Uterus (tissue), 4 donors: ENCODE measurements at places on chromosomes 3 and 15. TPM values are rescaled to one million over a fixed set of nuclear protein-coding genes. Genes with fewer than 3 reads are reported as not detected.
A peak's percentile ranks its signal among the peaks of the same experiment; 100 is the strongest.

DNA sequence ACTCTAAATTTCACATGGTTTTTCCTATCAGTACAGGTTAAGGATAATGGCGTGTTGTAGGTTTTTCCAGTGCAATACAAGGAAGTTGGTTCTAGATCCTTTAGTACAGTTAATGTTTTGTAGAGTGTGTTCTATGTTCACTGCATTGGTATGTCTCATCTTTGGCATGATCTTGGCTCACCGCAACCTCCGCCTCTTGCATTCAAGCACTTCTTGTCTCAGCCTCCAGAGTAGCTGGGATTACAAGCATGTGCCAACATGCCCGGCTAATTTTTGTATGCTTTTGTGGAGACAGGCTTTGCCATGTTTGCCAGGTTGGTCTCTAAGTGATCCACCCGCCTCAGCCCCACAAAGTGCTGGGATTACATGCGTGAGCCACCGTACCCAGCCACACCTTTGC lies 30.4 kb downstream of the SNRPN start:
- no peak overlapping the region for H3K4me3 ChIP-seq
- H3K27ac ChIP-seq = no peak overlapping the region
- no peak for DNase-seq

AGBL1 gene
- total RNA-seq = not detected

VPS8 gene
- total RNA-seq = 76.5 TPM

DNA sequence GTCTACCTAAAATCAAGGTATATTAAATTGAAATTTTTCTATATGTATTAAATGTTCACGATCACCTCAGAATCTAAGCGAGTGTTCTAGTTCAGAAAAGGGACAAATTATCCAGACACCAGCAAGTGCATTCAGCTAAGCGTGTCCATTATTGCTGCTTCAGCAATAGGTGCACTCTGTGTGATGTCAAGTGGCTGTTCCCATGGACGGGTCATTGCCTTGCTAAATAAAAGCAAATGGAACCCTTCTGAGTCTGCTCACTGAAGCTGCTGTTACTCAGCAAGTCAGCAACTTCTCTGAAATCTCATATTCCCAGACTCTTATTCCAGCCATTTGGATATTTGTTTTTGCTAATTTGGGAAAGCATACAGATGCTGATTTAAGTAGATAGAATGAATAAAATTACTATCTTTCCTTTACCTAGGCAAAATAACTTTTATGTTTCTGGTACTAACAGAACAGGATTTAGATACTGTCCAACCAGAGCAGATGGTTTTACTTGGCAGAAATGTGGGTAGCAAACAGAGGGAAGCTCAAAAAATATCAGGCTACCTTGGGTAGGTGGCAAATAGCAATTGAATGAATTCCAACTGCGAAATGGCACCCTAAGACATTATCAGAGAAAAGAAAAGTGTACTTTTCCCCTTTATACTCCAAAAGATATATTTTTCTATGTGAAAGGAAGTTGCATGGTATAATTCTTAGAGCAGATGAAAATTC lies 407.0 kb downstream of the GAP43 start:
- DNase-seq = no peak
- H3K4me1 ChIP-seq = no peaks in the 10 kb centered on the region
- no peak overlapping the region for H3K27ac ChIP-seq
- H3K4me3 ChIP-seq = no peak overlapping the region
- no peaks in the 10 kb centered on the region for H3K36me3 ChIP-seq

DNA sequence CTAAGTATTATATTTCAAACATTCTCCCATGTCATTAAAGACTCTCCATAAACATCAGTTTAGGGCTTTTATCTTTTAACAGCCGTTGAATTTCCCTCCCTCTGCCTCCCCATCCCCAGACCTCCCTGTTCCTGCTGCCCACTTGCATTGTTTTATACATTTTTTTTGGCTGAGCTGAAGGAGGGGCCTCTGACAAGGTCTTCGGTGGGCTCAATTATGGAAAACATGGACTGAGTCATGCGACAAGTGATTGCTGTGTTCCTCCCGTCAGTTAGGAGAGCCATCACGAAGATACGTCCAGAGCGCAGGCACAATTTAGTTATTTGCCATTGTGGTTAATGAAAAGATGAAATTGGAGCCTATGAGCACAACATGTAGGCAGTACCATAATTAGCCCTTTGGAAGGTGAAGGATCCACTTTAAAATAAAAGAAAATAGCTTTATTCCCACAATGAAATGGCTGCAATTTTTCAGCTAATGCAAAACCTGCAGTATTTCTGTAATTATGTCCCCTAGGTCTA lies 12.0 kb upstream of the NMNAT3 start:
- no peaks in the 10 kb centered on the region for H3K4me1 ChIP-seq
- no peaks in the 10 kb centered on the region for H3K36me3 ChIP-seq
- no peaks in the 10 kb centered on the region for H3K27me3 ChIP-seq
- no peak overlapping the region for H3K27ac ChIP-seq
- DNase-seq = no peak
- no peak overlapping the region for H3K4me3 ChIP-seq

C2CD4A gene
- total RNA-seq = not detected

OR5K2 gene
- not detected for total RNA-seq

GPR149 gene
- total RNA-seq = not detected

CPLX3 gene
- total RNA-seq = not detected

DNA sequence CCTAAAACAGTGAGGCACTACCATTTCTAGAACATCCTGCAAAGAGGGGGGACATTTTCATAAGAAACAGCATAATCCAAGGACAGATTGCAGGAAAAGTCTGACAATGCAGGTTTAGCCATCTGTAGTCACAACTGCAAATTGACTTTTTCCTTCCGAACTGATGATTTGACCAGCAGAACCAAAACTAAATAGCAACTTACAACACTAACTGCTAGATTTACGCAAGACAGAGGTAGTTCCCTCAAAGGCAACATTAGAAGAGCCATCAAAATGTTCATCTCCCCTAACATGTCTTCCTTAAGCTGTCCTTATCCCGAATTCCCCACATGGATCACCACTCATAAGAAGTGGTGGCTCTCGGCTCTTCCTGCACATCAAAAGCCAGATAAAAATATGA lies 129.6 kb downstream of the GADL1 start:
- H3K27me3 ChIP-seq = no peaks in the 10 kb centered on the region
- H3K4me3 ChIP-seq = no peak overlapping the region
- no peaks in the 10 kb centered on the region for H3K4me1 ChIP-seq
- DNase-seq = no peak
- no peaks in the 10 kb centered on the region for H3K36me3 ChIP-seq

DNA sequence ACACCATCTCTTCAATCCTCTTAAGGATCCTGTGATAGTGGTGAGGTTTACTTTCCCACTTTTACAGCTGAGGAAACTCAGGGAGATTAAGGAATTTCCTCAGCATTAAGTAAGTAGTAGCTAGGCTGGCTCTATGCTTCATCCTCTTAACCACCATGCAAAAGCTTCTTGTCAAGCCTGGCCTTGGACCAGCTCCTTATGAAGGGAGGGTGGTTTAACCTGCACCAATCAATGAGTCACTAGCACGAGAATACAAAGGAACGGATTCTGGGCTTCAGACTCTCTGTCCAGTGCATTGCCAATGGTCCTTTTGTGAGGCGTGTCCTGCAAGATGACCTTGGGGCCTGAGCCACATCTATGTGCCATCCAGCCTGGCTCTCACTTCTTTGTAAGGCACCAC lies 202.0 kb upstream of the CFAP20DC start:
- no peaks in the 10 kb centered on the region for H3K4me1 ChIP-seq
- no peak for DNase-seq
- no peak overlapping the region for H3K4me3 ChIP-seq
- no peak overlapping the region for H3K27ac ChIP-seq
- H3K36me3 ChIP-seq = no peaks in the 10 kb centered on the region
- no peaks in the 10 kb centered on the region for H3K27me3 ChIP-seq

DNA sequence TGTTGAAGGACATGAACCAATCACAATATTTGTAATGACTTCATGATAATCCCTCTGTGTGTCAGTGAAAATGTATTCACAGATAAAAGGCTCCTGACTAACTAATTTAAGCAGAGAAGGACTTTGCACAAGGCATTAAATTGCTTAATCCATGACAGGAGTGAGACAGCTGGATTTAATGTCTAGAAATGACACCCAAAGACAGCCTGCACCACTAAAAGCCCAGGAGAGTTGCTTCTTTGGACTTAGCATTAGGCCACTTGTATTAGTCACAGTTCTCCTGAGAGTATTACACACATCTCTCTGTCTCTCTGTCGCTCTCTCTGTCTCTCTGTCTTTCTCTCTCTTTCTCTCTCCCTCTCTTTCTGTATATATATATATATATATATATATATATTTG lies 180.4 kb downstream of the GOLGA8K start:
- H3K27ac ChIP-seq = no peak overlapping the region
- H3K4me3 ChIP-seq = no peak overlapping the region
- DNase-seq = no peak
- no peaks in the 10 kb centered on the region for H3K36me3 ChIP-seq
- no peaks in the 10 kb centered on the region for H3K27me3 ChIP-seq

GRCh38 chr15:70214941-70215635 lies 117.4 kb upstream of the TLE3 start:
- no peaks in the 10 kb centered on the region for H3K27me3 ChIP-seq
- no peaks in the 10 kb centered on the region for H3K36me3 ChIP-seq
- H3K27ac ChIP-seq = no peak overlapping the region

GRCh38 chr15:78715434-78715833 lies 74.4 kb upstream of the CHRNB4 start:
- DNase-seq = no peak
- H3K36me3 ChIP-seq = no peaks in the 10 kb centered on the region
- H3K27ac ChIP-seq = no peak overlapping the region
- no peaks in the 10 kb centered on the region for H3K27me3 ChIP-seq

GRCh38 chr3:125238759-125239158 lies 26.2 kb upstream of the SLC12A8 start:
- no peaks in the 10 kb centered on the region for H3K27me3 ChIP-seq
- no peak overlapping the region for H3K27ac ChIP-seq
- H3K4me3 ChIP-seq = no peak overlapping the region
- H3K4me1 ChIP-seq = no peaks in the 10 kb centered on the region
- H3K36me3 ChIP-seq = no peaks in the 10 kb centered on the region

DNA sequence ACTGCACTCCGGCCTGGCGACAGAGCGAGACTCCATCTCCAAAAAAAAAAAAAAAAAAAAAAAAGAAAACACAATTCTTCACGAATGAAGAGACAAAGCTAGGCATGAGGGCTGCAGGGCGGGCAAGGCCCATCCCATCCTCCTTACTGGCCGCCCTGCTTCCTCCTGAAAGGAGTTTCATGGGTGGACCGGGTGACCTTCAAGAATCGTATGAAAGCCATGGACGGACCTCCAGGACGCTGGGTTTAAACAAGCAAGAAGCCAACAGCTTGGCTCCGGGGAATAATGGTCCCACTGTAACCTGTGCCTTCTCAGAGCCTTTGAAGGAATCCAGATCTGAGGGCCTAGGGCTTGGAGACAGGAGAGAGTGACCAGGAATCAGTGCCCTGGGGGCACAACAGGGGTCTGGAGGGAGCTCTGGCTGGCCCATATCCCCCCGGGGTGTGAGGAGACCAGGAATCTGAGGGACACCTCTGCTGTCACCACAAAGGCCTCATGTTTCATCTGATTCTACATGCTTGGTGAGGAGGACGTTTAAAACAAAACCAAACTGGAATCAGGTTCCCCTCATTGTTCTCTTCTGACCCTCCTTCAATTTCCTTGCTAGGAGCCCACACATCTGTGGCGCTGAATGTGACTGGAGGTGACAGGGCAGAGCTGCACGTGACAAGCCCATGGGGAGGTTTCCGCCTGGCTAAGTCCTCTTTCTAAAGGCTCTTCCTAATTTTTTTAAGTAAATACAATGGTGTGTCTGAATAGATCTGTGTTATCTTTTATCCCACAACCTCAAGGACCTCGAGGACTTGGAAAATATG lies 46.1 kb downstream of the WHAMM start:
- no peaks in the 10 kb centered on the region for H3K27me3 ChIP-seq
- H3K4me3 ChIP-seq = no peak overlapping the region
- no peak for DNase-seq
- no peaks in the 10 kb centered on the region for H3K36me3 ChIP-seq

MAN2C1 gene
- 154 TPM for total RNA-seq

GRCh38 chr3:42052484-42053351 lies 38.4 kb upstream of the TRAK1 start:
- no peak for DNase-seq
- H3K27ac ChIP-seq = peak overlapping the region; percentile 75
- no peaks in the 10 kb centered on the region for H3K27me3 ChIP-seq
- H3K36me3 ChIP-seq = no peaks in the 10 kb centered on the region
- H3K4me3 ChIP-seq = no peak overlapping the region

DNA sequence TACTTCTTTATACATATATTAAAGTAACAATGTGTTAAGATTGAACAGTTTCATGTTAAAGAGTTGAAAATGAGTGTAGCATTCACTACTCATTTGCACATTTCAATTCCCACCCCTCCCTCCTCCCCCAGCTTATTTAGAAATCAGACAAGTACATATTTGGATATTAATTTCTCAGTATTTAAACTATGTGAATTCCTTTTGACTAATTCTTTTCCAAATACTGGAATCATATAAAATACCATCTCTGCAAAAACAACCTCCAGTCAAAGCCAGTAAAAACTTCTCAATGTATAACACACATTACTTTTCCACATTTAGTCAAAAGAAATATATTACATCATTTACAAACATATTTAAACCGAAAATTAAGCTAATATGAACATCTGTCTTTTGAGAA lies 25.5 kb upstream of the SHC4 start:
- H3K4me3 ChIP-seq = no peak overlapping the region
- H3K27ac ChIP-seq = no peak overlapping the region
- H3K36me3 ChIP-seq = no peaks in the 10 kb centered on the region
- H3K27me3 ChIP-seq = no peaks in the 10 kb centered on the region

IL17RE gene
- total RNA-seq = 1.5 TPM

GRCh38 chr3:73179601-73180000 lies 118.1 kb downstream of the EBLN2 start:
- DNase-seq = no peak
- no peaks in the 10 kb centered on the region for H3K27me3 ChIP-seq
- no peaks in the 10 kb centered on the region for H3K36me3 ChIP-seq
- H3K4me3 ChIP-seq = no peak overlapping the region
- no peaks in the 10 kb centered on the region for H3K4me1 ChIP-seq

- DNase-seq = no peak
- no peak overlapping the region for H3K4me3 ChIP-seq
- no peaks in the 10 kb centered on the region for H3K36me3 ChIP-seq
- H3K27ac ChIP-seq = no peak overlapping the region
- H3K4me1 ChIP-seq = no peaks in the 10 kb centered on the region
- H3K27me3 ChIP-seq = no peaks in the 10 kb centered on the region
Observed at GRCh38 chr15:77692614-77693013, 59.9 kb upstream of the LINGO1 start.

DNA sequence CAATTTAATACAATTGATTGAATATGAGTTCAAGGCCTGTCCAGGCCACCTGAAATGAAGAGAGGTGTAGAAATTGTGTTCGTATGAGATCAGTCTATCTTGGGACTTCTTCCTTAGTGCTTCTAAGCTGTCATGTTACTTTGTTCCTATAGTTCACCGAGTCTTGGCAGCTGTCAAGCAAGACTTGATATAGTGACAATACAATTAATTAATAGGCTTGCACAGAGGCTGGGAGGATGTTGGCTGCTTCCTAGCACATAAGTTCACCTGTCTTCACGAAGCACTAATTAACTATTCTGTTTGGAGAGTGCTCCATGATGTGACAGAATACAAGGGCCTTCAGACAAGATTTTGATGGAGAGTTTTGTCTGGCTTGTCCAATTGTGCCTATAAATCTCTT lies 103.7 kb upstream of the CD96 start:
- H3K4me1 ChIP-seq = no peaks in the 10 kb centered on the region
- DNase-seq = no peak
- H3K27ac ChIP-seq = no peak overlapping the region
- H3K4me3 ChIP-seq = no peak overlapping the region
